Central memory CD4-positive, alpha-beta T cell (primary cell): ENCODE measurements at places on chromosomes 2 and 18.

DNA sequence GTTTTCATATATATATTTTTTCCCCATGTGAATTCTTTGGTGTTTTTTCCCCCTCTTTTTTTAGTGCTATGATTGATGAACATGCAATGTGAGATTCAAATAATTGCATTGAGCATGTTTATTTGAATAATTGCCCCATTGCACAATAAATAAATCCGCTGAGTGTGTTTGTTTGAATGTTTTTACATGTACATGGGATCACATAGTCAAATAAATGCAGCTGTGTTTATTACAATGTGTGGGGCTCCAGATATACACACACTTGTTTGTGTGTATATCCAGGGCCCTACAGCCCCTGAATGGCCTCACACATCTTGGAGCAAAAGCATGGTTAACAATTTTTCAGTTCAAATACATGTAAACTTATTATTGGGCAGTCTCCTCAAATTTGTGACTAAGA, 134.5 kb downstream of the ZEB2 start:
- no peak for DNase-seq

DNA sequence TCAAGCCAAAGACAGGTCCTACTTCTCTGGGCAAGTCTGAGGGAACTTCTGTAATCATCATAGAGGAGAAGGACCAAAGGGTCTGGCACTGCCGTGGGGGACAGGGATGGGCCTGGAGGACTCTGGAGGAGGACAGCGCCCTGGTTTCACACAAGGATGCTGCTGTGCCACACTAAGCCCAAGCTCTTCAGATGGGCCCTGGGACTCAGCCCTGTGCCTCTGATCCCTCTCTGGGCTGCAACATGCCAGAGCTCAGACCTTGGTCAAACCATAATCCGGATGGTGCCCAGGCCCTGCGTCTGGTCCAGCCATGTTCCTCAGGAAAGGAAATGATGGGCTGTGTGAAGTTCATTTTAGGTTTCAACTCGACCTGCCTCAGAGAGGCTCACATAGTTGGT, 222.0 kb upstream of the COPS8 start:
- no peak for DNase-seq

DNA sequence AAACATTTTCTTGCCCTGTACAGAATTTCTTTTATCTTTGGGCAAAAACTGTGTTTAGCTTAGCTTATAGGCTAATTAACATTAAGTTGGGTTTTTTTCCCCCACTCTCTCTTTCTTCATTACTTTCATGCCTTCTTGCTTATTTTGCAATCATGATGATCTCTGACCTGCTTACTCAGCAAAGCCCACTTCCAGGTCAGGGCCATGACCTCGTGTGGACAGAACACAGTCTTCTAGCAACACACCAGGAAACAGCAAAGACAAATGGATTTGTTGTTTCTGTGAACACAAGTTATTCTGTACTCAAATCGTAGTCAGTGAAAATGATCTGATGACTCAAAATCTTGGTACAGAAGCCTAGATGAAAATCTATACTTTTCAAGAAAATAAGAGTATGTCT, 60.7 kb downstream of the SPATS2L start:
- DNase-seq: no peak

DNA sequence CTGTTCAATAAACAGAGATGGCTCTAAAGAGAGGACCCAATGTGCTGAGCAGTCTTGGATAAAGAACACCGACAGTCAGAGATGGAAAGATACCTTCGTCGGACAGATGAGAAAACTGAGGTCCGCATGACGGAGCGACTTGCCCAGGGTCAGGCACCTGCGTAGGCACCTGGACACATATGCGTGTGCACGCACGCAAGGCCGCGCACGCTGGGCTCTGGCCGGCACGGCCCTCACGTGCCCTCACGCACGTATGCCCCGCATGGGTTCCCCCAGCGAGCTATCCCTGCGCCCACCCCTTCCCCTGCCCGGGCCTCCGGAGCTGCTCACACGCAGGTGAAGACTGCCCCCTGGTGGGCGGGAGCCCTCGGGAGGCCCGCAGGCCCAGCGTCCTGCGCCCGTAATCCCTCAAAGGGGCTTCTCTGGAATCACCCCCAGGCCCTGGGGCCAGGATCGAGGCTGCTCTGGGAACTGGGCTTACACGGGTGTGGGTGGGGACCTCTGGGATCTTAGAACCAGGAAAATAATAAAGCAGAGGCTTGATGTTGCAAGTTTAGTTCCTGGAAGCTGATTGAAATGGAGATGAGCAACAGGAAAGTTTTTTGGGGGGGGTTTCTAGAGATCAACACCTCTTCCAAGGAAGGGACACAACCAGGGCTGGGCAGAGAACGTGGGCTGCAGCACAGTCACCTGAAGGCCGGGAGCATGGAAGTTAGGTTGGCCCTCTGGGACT, 246.3 kb downstream of the TNS1 start:
- peak; percentile 32 for DNase-seq

GRCh38 chr2:152890736-152891135, 172.3 kb downstream of the ARL6IP6 start:
- no peak for DNase-seq

DNA sequence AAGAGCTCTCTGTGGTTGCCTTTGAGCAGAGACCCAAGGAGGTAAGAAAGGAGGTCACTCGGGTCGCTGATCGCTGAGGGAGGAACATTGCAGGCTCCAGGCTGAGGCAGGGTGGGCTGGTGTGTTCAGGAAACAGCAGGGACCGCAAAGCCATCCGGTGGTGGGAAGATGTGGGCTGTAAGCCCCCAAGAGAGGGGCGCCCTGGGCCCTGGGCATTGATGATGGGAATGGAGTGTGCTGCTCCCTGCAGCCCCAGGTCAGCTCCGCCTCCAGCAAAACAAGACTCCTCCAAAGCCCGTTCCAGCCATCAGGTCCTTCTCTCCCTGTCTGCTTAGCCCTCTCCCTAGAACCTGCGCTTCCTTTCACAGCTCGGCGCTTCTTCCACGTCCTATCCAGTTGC, 229.7 kb downstream of the KLHL29 start:
- no peak for DNase-seq
